ENCODE measurements at places on chromosomes 13 and 19. TPM values are rescaled to one million over a fixed set of nuclear protein-coding genes. Genes with fewer than 3 reads are reported as not detected.

- no peak for DNase-seq
Measured at GRCh38 chr19:3115916-3116602, 19.8 kb upstream of the GNA15 start.

ASF1B gene
- 20.5 TPM for total RNA-seq

- DNase-seq: peak; percentile 40
Measured at GRCh38 chr19:29771708-29772414, 39.9 kb upstream of the CCNE1 start.

LYPD3 gene
- 0.09 TPM for total RNA-seq

DNA sequence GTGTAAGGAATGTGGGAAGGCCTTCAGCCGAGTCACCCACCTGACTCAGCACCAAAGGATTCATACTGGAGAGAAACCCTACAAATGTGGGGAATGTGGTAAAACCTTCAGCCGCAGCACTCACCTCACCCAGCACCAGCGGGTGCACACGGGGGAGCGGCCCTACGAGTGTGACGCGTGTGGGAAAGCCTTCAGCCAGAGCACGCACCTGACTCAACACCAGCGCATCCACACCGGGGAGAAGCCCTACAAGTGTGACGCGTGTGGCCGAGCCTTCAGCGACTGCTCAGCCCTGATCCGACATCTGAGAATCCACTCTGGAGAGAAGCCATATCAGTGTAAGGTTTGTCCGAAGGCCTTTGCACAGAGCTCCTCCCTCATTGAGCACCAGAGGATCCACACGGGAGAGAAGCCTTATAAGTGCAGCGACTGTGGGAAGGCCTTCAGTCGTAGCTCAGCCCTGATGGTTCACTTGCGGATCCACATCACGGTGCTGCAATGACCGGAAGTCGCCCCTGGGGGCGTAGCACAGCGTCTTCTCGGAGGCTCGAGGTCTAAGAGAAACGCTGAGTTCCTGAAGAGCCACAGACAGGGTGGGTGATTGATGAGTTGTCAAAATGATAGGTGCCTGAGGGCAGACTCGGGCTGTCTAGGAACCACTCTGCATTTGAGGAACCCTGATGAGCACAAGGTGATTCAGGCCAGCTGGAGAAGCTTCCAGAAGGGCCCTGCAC is 12.2 kb downstream of the ZSCAN22 start:
- no peak for DNase-seq

GRCh38 chr19:6216996-6217751 is 62.6 kb downstream of the MLLT1 start:
- DNase-seq: no peak

DNA sequence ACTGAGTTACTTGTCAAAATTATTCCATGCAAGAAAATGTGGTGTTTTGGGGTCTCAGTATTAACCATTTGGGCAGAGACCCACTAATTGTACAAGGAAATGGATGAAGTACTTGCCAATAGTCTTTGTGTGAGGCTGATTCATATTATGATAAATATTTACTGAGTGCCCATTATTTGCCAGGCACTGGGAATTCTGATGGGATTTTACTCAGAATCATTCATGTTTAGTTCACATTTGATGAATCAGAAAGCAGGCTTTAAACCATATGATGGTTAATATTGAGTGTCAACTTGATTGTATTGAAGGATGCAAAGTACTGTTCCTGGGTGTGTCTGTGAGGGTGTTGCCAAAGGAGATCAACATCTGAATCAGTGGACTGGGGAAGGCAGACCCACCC is 66.2 kb upstream of the SOX21 start:
- no peak for DNase-seq

DNA sequence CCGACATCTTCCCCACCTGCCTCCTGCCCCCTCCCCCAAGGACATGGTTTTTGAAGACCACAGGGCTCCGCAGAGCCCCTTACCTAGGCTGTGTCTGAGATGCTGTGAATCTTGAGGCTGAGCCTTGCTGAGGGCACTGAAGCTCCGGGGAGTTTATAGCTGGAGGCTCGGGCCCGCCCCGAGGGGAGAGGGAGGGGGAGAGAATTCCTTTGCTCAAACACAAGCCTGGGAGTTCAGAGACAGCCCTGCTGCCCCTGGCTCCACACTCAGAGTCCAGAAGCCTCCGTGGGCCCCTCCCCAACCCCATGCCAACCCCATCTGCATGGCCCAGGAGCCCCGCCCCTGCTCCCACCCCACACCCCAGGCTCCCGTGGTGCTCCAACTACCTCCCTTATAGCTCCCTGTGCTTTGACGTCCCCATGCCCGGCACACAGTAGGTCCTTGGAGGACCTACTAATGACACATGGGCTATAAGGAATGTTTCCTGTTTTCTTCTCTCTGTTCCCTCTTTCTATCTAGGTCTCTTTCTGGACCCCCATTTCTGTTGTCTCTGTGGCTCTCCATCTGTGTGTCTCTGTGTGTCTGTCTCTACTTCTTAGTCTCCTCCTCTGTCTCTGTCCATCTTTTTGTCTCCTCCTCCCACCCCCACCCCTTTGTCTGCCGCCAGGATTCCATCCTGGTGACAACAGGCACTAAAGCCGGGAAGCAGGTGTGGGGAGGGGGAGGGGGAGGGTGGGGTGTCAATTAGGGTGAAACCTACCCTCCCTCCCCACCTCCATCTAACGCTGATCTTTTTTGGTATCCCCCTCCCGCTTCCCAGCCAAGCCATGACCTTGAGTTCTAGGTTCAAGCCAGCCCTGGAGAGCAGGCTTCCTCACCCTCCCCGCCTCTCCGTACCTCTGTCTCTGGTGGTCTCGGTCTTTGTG is at the start of gene TNNT1:
Gene TNNT1, minus strand, starts transcription at position 129 of the 926 bp plus-strand sequence. CDS start 2,049 bp downstream, outside the sequence.
- DNase-seq: no peak

CGB5 gene
- total RNA-seq: not detected

Measured in liver (tissue), 10 donors.